ENCODE measurements at places on chromosomes 13 and 19.

GRCh38 chr13:93753639-93754038, 527.0 kb downstream of the GPC6 start:
- DNase-seq, result no peak

DNA sequence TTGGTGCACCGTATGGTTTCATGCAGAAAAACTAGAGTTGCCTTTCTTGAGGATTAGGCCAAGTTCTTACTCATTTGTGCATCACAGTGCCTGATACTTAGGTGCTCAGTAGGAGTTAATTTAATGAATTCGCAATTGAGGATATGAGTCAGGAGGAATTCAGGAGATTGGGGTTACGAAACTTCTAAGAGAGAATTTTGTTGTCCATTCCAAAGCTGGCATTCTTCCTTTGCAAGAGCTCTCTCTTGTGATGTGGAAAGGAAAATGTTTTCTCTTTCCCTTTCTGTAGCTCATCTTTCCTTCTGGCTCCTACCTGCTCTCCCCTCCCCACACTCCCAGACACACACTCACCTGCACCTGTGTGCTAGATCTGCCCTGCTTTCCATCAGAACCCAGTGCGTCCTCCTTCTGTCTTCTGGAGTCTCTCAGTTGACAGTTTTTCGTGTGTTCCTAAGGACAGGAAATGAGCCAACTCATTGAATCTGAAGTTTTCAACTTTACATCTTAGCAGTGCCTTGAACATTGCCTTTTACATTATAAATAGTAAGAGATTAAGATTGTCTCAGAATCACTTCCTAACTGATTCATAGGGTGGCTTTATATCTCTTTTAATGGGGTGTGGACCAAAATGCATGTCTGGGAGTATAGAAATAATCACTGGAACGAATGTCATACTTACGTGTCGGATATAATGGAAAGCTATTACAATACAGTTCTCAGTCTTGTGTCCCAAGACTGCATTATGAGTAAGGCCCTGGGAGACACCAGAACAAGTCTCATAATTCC, 19.7 kb upstream of the ERCC5 start:
- DNase-seq, result peak; percentile 71

- peak; percentile 18 for DNase-seq
These were observed 21.7 kb downstream of the CEACAM21 start for GRCh38 chr19:41597600-41598041.

DNA sequence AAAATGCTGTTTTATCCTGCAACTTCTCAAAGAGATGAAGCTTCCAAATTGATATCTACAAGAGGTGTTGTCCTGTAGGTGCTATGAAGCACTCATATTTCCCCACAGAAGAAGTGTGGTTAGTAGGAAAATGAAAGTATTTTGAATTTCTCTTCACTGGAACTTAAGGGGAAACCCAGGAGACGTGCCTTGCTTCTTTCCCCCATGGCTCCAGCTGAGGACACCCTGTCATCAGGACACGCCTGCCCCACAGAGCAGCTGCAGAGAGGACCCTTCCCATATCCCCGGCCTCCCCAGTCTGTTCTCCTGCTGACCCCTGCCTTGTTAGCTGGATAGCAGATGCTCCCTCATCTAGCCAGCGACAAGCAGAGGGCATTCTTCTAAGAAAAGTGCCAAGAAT, 371.3 kb downstream of the COG6 start:
- DNase-seq, result no peak

DNA sequence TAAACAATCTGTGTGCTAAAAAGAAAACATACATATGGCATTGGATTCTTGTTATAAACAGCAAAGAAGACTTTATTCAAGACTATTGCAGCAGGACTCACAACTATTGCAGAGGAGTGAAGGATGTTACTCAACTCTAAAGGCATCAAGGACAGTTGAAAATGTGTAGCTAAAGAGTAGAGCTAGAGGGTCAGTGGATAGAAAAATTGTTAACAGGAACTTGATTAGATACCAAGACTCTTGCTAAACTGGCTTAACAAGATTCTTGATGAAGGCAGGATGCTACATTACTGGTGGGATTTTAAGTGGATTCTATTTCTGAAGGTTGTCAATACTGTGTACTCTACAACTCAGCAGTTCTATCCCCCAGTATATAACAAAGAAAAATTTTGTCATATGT, 1183.3 kb downstream of the SLITRK1 start:
- DNase-seq, result no peak

DNA sequence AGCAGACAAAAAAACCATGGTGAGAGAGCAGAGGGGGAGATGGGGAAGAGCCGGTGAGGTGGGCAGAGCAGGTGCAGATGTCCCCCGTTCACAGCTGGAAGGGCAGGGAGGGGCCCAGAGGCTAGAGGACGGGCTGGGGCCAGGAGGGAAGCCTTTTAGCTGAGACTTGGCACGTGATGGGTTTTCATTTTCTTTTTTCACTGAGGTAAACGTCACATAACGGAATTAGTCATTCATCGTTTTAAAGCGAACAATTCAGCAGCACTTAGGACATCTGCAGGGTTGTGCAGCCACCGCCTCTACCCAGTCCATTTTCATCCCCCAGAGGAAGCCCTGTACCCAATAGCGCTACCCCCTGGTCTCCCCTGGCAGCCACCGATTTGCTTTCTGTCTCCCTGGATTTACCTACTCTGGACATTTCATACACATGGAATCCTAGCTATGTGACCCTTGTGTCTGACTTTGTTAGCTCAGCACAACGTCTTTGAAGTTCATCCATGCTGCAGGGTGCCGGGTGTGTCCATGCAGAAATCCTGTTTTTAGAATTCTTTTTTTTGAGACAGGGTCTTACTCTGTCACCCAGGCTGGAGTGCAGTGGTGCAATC, 16.0 kb upstream of the EMC10 start:
- DNase-seq, result no peak

- no peak for DNase-seq
These were observed 60.7 kb downstream of the MCF2L start for GRCh38 chr13:113029487-113030258.

DNA sequence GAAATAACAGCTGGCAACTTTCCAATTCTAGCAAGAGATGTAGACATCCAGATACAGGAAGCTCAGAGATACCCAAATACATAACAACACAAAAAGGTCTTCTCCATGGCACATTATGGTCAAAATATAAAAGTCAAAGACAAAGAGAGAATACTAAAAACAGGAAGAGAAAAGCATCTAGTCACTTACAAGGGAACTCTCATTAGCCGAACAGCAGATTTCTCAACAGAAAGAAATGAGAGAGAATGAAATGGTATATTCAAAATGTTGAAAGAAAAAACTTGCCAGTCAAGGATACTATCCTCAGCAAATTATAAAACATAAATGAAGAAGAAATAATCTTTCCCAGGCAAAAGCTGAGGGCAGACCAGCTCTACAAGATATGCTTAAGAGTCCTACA, 12.4 kb downstream of the ZNF780A start:
- DNase-seq, result no peak

DNA sequence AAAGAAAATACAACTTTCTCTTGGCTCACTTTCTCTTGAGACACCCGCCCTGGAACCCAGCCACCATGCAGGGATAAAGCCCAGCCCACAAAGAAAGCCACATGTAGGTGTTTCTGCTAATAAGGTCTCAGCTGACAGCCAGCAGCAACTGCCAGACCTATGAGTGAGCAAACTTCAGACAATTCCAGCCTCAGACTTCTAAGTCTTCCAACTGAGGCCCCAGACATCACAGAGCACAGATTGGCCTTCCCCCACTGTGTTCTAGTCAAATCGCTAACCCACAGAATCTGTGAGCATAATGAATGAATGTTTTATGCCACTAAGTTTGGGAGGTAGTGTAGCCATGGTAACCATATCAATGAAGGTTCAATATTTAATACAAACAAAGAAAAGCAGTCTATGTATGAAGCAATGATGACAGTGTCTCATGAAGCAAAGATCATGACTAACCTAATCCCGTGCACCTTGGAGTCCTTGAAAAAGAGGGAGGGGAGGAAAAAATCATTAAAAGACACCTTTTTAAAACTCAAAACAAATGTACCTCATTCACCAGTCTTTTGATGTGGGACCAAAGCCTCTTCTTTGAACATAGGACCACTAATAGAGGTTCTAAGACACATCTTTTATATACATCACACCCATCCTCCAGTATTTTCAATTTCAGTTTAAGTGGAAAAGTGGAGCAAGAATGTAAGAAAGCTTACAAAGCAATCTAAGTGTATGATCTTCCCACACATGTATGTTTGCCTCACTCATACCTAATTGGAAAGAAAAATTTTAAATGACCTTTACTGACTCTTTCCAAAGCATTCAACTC, 6.2 kb downstream of the MRPS31 start:
- no peak for DNase-seq

DNA sequence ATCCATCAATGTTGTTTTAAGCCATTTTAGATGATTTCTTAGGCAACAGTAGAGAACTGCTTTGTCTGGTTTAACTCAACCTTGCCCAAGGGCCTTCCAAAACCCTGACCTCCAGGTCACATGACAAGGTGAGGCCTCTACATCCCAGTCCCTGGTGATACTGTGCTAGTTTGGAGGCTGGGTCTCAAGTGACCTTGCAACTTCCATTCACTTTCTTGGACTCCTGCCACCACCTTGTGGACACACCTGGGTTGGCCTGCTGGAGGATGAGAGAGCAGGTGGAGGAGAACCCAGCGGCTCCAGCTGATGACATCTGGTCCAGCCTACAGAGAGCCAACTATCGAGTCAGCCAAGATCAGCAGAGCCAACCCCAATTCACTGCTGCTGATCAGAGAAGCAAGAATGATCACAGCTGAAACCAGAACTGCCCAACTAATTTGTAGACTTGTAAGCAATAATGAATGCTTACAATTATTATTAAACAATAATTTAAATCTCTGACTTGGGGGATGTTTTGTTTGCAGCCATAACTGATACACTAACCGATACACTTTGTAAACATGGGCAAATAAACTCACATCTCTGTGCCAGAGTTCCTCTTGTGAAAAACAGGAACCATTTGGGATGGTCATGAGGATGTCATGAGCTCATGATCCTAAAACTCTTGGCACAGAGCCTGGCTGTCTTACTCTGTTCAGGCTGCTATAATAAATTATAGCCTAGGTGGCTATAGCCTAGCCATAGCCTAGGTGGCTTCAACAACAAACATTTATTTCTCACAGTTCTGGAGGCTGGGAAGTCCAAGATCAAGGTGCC, 11.5 kb downstream of the FAM187B start:
- no peak for DNase-seq

Measured in AG04450 (cell line).